CD4-positive, alpha-beta T cell treated with Interleukin-1 beta for 1 hour (primary cell): ENCODE measurements at places on chromosomes 5 and 9.

GRCh38 chr9:38390851-38391250, 1.7 kb upstream of the ALDH1B1 start:
- DNase-seq = no peak

GRCh38 chr5:158911693-158912363, 187.9 kb downstream of the EBF1 start:
- DNase-seq = no peak

- no peak for DNase-seq
These were observed 8.9 kb upstream of the NUP214 start for GRCh38 chr9:131116281-131117120.

DNA sequence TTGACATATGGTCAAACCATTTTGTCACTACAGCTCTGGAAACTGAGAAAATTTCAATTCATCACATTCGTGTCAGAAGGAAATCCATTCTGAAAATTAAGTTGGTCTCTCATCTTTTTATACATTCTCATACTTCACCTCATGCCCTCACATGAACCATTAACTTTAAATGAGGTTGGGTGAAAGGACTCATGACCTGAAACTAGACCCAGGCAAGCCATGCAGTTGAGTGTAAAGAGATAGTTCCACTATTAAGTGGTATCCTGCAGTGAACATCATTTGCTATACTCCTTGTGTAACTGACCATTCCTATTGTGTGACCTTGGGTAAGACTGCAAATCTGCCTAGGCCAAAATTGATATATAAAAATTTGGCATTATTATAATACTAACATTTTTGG, 299.6 kb upstream of the GRIN3A start:
- no peak for DNase-seq

DNA sequence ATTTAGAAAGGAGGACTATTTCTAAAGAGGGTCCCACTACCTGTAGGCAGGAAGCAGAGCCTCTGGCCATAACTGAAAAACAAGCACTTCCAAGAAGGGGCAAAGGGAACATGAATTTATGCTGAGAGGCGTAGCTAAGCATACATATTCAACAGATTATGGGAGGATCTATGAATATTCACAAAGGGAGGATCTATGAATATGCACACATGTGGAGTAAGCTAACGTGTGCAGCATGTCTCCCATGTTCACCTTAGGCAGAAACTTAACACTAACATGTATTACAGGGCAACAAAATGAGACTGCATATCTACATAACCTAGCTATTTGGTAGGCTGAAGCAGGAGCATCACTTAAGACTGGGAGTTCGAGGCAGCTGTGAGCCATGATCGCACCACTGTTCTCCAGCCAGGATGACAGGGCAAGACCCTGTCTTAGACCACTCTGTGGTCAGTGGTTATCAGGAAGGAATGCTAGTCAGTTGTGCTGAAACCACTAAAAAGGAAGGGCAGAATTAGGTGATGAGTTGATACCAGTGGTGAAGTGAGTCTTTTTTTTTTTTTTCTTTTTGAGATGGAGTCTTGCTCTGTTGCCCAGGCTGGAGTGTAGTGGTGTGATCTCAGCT, 20.8 kb downstream of the FXN start:
- DNase-seq = no peak

GRCh38 chr5:141877356-141878185, 639 bp downstream of the PCDH1 start:
- DNase-seq = no peak

DNA sequence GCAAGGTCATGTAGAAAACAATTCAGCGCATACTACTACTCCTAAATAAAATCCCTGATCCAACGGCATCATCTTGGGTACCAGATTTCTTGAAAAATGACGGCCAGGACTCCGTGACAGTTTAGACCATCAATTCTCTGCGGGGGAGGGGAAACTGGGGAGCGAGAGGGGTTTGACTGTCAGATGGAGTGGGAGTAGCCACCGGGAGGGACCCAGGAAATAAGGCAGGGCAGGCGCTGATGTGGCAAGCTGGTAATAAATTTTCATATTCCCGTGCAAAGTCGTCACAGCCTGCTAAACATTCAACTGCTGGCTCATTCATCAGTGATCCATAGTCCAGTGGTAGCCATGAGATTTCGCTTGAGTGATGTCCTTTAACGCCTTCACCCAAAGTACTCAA, 457 bp upstream of the CDH18 start:
- DNase-seq = no peak
